Effector memory CD8-positive, alpha-beta T cell (primary cell): ENCODE measurements at places on chromosomes 4 and X.

GRCh38 chrX:84133023-84133422 lies 55.0 kb downstream of the RPS6KA6 start:
- no peak for DNase-seq

DNA sequence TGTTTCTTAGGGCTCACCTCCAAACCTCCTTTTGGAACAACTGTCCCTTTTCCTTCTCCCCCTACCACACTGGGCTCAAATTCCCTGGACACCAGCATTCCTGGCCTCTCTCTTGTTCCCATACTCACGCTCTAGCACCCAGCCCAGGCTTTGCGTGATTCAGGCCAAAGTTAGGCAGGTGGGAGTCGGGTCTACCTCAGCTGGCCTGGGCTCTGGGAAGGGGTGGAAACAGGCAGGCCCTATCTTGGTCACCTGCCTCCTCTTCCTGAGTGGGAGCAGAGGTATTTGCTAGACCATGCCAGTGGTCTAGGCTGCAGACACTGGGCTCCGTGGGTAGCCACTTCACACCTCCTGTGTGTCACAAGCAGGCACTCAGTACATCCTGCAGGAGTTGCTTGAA lies 211.1 kb upstream of the MAMLD1 start:
- DNase-seq: no peak

- DNase-seq: no peak
Measured at GRCh38 chr4:5757536-5757935, 46.5 kb downstream of the EVC start.

- no peak for DNase-seq
Measured at GRCh38 chr4:7322166-7322991, 112.4 kb downstream of the PSAPL1 start.

GRCh38 chrX:45007598-45007997 lies 134.6 kb downstream of the KDM6A start:
- DNase-seq: no peak

DNA sequence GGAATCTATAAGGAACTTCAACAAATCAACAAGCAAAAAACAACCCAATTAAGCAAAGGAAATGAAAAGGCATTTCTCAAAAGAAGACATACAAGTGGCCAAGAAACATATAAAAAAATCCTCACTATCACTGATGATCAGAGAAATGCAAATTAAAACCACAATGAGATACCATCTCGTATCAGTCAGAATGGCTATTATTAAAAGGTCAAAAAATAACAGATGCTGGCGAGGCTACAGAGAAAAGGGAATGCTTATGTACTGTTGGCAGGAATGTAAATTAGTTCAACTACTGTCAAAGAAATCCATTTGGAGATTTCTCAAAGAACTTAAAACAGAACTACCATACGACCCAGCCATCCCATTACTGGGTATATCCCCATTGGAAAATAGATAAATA lies 292.4 kb upstream of the FAT1 start:
- no peak for DNase-seq

DNA sequence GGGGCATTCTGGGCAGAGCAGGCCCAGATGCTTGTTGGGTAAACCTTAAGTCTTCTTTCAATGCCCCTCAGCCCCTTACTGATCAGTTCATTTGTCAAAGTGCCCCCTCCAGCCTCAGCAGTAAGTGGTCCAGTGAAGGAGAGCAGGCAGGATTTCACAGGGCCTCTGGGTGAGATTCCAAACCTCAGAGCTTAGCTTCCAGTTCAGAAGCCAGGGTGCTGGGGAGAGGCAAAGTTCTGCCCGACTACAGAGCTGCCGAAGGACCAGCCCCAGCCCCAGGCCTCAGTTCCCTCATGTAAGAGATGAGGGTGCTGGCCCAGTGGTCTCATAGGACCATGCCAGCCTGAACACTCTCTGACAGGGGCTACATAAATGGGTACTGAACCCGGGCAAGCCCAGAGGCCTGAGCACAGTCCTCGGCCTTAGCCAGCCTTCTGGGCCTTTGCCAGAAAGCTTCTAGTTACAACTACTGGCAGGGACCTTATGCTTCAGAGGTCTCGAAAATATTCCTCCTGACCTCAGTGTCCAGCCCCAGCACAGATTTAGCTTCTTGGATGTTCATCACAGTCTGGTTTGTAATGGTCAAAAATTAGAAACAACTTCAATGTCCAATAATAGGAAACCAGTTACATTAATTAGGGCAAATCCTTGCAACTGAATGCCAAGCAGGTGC lies 851 bp upstream of the RIPPLY1 start:
- no peak for DNase-seq

- no peak for DNase-seq
Measured at GRCh38 chr4:43242606-43243005, 350.1 kb downstream of the GRXCR1 start.

GRCh38 chrX:16848541-16848940 lies 21.6 kb downstream of the RBBP7 start:
- no peak for DNase-seq

GRCh38 chr4:96293806-96294205 lies 453.9 kb downstream of the PDHA2 start:
- DNase-seq: no peak

DNA sequence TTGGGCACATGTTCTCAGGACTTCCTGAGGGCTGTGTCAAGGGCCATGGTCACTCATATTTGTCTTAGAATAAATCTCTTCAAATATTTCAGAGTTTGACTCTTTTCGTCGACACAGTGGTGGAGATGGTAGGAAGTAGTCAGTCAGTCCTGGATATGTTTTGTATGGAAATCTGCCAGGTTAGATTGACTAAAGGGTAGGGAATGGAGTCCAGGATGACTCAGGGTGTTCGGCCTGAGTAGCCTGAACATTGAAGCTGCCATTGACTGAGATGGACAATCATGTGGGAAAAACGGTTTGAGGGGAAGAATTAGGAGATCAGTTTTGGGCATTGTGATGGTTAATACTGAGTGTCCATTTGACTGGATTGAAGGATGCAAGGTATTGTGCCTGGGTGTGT lies 177.1 kb upstream of the CENPE start:
- DNase-seq: no peak

DNA sequence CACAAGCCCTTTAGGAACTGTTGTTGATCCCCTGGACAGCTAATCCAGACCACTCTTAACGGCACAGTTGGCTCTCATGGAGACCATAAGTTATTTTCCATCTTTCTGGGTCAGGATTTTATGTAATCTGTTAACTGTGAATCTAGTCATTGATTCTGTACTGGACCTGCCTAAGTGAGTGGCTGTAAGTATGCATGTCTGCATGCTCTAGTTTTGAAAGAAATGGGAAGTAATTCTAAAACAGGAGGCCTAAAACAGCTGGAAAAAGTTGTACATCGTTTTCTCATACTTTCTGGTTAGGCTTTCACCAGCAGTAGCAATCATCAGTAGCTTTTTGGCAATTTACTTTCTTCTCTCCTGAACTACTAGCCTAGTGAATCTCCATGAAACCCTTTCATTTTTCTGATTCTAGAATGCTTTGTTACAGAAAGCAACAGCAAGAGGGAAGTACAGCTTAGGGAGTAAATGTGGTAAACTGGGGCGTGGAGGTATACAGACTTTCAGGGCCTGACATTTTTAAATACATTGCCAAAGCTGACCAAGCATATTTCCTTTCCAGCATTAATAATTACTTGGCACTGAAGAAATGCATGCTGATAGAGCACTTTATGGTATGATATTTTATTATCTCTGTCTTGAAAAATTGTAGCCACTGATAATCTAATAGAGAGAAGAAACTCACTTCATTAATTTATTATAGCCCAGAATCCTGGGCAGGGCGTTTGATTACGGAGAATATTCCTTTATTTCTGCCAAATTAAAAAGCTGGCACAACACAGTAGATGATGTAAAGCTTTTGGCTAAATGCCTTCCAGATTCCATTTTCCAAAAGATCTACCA lies 202.7 kb downstream of the BANK1 start:
- DNase-seq: no peak

- no peak for DNase-seq
Measured at GRCh38 chr4:95129821-95130311, 372.1 kb downstream of the BMPR1B start.

- no peak for DNase-seq
Measured at GRCh38 chr4:85147481-85148076, 181.1 kb upstream of the WDFY3 start.

- no peak for DNase-seq
Measured at GRCh38 chr4:10160281-10160856, 43.8 kb upstream of the WDR1 start.

DNA sequence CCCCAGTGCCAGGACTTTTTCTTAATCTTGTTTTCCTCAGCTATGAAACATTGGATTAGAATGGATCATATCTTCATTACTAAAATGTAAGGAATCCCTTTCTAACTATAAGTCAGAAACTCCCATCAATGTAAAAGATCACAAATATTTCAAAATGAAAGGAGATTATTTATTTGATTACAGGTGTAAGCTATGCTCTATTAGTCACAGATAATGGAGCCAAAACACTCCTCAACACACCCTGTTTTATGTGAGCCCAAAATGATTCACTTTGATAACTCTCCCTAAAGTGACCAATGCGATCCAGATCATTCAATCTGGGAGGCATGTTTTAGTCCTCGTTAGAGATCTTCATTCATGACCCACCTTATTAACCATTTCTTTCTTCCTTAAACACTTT lies 566.7 kb upstream of the TENM3 start:
- no peak for DNase-seq

- DNase-seq: no peak
Measured at GRCh38 chrX:10017872-10018271, 50.7 kb downstream of the CLDN34 start.

DNA sequence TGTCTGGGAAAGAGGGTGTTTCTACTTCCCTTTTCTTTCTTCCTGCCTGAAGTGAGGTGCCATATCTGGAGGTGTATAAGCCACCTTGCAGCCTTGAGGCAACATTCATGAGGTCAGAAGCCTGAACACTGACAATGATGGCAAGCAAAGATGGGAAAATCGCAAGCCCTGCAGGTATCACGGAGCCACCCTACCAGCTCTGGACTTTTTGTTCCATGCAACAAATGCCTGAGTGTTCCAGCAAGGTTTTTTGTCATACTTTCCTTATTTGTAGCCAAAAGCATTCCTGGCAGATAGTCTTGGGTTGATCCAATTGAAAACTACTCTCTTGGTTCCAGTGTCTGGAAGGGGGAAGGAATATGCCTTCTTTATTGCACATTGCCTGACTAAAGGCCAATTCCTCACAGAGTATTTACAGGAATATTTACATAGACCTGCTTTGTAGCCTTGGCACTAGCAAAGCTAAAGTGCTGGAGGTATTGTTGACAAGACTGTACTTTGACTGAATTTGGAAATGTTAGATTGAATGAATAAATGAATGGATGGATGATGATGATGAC lies 14.4 kb upstream of the SOD3 start:
- no peak for DNase-seq

DNA sequence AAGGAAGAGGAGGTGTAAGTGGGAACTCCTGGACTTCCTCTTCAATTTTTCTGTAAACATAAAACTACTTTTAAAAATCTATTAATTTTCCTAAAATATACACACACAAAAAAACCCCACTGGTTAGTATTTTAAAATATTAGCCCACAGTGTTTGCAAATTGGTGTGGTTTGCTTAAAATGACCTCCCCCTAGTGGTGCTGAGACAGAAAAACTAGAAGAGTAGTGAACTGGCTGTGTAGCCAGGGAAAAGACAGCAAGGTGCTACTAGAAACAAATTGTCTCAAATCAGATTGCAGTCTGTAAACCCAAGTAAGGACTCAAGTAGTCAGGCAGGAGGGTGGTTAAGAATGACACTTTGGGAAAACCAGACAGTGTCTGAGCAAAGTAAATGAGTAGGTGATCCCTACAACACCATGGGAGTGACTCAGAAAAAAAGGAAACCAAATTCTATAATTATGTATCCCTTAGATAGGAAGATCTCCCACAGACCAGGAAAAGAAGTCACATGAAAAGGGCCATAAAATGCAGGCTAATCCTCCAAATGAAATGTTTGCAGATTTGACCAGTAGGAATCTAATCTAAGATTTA lies 26.0 kb downstream of the AMTN start:
- DNase-seq: no peak

DNA sequence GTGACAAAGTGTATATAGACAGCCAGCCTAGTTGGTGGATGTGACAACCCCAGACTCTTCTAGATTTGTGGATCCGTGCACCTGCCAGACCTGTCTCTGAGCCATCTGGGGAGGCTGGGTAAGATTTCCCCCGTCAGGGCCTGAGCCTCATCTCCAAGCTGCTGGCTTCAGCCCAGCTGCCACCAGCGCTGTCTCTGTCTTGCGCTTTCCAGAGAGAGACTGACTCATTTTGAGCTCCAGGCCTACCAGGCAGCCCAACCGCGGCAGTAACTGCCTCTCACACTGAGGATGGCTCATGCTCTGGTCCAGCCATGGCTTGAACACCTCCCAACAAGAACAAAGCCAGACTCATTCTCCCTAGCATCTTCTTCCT lies 26.4 kb downstream of the NOP14 start:
- peak; percentile 38 for DNase-seq

GRCh38 chr4:7813674-7814073 lies 126.0 kb downstream of the AFAP1 start:
- no peak for DNase-seq

GRCh38 chrX:46792810-46793188 lies 33.9 kb upstream of the SLC9A7 start:
- no peak for DNase-seq

- DNase-seq: peak; percentile 3
Measured at GRCh38 chr4:1855333-1856070, 454 bp downstream of the LETM1 start.

GRCh38 chr4:154982187-154983047 lies 201.3 kb downstream of the RBM46 start:
- DNase-seq: no peak

DNA sequence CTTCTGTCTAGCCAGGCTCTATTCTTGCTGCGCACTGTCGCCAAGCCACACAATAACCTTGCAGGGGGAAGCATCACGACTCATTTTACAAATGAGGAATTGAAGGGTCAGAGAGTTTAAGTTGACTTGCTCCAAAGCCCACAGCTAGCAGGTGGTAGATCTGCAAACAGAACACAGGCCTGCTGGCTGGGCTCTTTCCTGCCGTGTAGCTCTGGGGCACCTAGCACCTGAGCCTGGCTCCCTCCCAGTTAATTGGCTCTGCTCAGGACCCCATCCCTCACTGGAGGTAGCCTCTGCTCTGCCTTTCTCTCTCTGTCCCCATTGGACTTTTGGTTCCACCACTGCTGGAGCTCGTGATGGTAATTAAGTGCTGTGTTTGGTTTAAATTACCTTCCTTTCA lies 98.5 kb downstream of the NSUN7 start:
- no peak for DNase-seq

DNA sequence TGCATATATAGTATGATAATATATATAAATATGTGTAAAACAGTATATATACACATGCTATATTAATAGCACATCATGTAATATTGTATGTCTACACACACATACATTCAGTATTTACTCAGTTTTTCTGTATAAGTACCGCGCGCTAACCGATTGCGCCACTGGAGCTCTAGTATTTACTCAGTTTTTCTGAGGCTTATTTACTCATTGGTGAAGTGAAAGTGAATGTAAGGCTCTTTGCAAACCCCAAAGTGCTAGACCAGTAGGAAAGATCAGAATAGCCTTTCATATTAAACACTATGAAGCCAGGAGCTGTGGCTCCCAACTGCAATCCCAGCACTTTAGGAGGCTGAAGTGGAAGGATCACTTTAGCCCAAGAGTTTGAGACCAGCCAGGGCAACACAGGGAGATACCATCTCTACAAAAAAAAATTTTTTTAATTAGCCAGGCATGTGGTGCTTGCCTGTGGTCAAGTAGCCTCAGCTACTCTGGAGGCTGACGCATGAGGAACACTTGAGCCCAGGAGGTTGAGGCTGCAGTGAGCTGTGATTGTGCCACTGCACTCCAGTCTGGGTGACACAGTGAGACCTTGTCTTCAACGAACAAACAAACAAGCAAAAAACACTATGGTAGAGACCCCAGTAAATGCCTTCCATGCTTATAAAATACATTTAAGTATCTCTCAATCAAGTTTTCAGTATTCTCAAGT lies 125.8 kb downstream of the KIT start:
- no peak for DNase-seq

GRCh38 chrX:70720721-70721120 lies 187.8 kb downstream of the TEX11 start:
- no peak for DNase-seq
